ENCODE measurements at places on chromosomes 16 and 17.

GRCh38 chr17:28741358-28742349 lies 2.2 kb upstream of the TRAF4 start:
- DNase-seq, result no peak

DNA sequence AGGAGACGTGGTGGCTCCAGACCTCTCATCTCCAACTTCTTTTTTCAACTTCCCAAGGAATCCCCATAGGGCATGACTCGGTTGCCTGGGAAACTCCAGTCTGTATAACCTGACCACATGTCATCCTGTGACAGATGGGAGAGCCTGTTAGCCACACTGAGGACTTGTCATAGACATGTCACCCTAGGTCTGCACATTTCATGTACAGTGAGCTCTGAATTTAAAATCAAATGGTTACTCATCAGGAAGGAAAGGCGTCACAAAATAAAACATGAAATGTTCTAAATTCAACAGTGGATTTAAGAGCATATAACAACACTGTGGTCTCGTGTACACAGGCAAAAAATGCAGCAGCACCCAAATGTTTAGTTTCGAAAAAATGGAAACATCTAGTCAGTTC lies 22.2 kb upstream of the ADAMTS18 start:
- DNase-seq, result peak; percentile 48

- DNase-seq, result peak; percentile 59
These were observed 14.7 kb upstream of the FAM83G start for GRCh38 chr17:19019041-19019941.

DNA sequence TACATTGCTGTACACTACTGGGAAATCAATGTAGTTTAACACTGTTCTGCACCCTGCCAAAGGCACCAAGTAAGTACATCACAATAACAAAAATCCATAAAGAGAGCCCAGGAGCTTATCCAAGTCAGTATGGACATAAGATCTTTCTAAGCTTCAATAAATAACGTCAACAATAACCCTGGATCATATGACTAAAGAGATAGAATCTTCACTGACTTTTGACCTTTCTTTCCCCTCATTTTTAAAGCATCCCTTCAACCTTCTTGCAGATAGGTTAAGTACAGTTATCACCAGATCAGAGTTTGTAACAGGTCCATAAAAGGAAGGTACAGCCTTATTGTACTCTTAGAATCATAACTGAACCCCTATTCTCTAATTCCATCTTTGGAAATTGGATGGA lies 2.3 kb downstream of the CEP20 start:
- no peak for DNase-seq

- DNase-seq, result no peak
These were observed 80.9 kb downstream of the ARHGAP23 start for GRCh38 chr17:38508954-38509771.

GRCh38 chr17:43860927-43861622 lies 14.1 kb downstream of the CD300LG start:
- no peak for DNase-seq

DNA sequence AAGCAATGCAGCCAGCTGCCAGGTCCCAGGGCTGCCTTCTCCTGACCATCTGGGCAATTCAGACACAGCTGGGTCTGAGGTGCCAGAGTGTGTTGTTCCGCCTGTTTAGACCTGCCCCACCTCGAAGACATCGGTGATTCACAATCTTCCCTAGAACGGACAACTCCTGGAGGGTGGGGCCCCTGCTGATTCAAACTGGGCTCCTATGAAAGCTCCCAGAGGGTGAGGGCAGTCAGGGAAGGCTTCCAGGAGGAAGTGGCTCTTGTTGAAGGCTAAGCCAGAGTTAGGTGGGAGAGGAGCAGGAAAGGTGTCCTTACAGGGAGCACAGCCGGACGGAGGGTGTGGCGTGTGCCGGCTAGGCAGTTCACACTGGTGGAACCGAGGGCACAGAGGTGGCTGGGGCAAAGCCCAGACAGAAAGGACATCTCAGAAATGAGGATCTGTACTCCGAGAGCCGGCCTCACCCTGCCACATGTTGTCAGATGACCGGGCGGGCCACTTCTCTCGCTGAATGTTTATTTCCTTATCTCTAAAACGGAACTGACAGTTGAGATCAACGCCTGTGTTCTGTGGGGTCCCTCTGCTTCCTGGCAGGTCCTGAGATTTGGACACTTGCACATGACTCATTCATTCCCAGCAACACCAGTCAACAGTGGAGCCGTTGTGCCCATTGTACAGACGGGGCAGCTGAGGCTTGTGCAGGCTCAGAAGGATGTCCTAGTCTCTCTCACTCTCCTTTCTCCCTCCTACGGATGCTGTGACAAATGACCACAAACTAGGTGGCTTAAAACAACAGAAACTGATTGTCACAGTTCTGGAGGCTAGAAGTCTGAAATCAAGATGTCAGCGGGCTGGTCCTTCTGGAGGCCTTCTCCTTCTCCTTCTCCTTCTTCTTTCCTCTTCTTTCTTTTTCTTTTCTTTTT lies 26.9 kb upstream of the LITAF start:
- no peak for DNase-seq

GRCh38 chr17:48102043-48102750 lies 919 bp upstream of the CBX1 start:
- DNase-seq, result no peak

DNA sequence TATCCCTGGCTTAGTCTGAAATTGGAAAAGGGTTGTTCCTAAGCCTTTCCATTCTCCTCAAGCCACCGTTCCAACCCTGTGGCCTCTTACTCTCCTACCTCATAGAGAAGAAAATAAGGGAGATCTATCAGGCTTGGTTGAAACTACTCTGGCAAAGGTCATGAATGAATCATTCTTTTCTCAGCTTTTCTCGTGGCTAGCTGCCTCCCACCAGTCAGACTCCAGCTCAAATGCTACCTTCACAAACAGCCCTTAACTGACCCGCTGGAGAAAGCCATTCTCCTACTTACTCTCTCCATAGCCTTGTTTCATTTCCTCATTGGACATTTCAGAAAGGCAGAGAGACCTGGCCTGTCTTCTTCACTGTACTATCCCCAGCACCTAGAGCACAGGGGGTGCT lies 8.9 kb downstream of the MYH10 start:
- no peak for DNase-seq

DNA sequence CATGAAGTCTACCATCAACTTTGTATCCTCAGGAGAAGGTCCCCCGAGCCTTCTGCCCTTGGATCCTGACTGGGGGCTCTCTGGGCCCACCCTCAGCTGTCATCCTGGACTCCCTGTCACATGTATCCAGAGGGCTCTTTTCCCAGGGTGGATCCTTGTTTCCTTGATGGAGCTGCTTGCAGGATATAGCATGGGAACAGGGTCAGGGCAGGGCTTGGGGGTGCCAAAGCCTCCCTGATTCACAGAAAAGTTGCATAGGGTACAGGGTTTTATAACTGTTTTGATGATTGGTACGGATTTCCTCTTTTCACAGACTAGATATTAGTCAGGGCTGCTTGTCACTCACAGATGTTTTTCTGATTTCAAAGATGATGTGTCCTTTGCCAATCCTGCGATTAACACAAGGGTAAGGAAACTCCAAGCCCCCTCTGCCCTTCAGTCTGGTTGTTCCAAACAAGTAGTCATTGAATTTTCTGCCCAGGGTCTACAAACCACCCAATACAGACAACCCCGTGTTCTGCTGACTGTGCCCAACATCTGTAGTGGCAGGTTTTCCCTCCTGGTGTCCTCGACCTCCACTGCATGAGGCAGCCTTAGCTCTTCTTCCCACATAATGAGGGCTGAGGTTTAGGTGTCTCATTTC lies 20.6 kb upstream of the SLC35G3 start:
- DNase-seq, result no peak

All from NCI-H524 treated with DMSO at 0.1 percent for 48 hours (cell line).